ENCODE measurements at places on chromosomes 1 and 21. TPM values are rescaled to one million over a fixed set of nuclear protein-coding genes. Genes with fewer than 3 reads are reported as not detected.

Gene ARMH1
- total RNA-seq = 5.2 TPM

Gene FAM131C
- total RNA-seq = 1.8 TPM

Gene ZRANB2
- 86.8 TPM for total RNA-seq

Gene CYP4Z1
- 1.4 TPM for total RNA-seq

Gene C1orf94
- 0.45 TPM for total RNA-seq

Gene ABL2
- total RNA-seq = 28.1 TPM

Gene IGFN1
- 0.09 TPM for total RNA-seq

Gene OR6N2
- total RNA-seq = not detected

Gene GREM2
- 2.9 TPM for total RNA-seq

Gene MYOM3
- 0.09 TPM for total RNA-seq

Gene USH2A
- 1.9 TPM for total RNA-seq

Gene PKLR
- not detected for total RNA-seq

Gene OR2G6
- under 0.01 TPM for total RNA-seq

Gene FCRL6
- not detected for total RNA-seq

Gene GBP6
- 0.73 TPM for total RNA-seq

Gene NR1I3
- not detected for total RNA-seq

Gene ILDR2
- total RNA-seq = 72.6 TPM

Gene OR10R2
- not detected for total RNA-seq

Gene MYBPH
- not detected for total RNA-seq

Gene LAMC2
- total RNA-seq = 2.4 TPM

Gene DIRAS3
- total RNA-seq = 2.4 TPM

Gene C4BPA
- not detected for total RNA-seq

Gene PRELP
- 0.27 TPM for total RNA-seq

Gene TCP10L
- total RNA-seq = 7.9 TPM

Gene SPRR5
- not detected for total RNA-seq

Gene CD52
- total RNA-seq = not detected
